ENCODE measurements at places on chromosomes 3 and 15.

DNA sequence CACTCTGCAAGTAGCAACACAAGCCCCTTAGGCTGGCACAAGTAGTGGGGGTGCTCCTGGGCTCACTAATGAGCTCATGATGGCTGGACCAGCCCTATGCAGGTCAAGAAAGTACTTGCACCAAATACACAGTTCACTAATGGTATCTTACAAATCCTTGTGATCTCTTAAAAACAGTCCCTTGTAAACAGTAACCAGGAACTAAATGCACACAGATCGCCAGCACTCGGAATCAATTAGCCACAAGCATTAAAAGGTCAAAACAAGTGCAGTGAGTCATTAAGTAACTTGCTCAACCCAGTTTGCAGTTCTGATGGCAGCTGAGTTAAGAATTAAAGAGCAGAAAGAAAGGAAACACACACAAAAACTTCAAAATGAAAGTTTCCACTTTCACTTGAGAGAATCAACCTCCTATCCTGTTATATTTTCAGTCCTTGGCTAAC, 43.2 kb downstream of the ARHGEF3 start:
- no peak for DNase-seq

- DNase-seq: no peak
Observed at GRCh38 chr15:35771746-35772442, 225.9 kb upstream of the DPH6 start.

- DNase-seq: no peak
Observed at GRCh38 chr3:179853176-179853575, 183.6 kb downstream of the PEX5L start.

GRCh38 chr3:187718802-187719201, 16.4 kb upstream of the RTP2 start:
- no peak for DNase-seq

DNA sequence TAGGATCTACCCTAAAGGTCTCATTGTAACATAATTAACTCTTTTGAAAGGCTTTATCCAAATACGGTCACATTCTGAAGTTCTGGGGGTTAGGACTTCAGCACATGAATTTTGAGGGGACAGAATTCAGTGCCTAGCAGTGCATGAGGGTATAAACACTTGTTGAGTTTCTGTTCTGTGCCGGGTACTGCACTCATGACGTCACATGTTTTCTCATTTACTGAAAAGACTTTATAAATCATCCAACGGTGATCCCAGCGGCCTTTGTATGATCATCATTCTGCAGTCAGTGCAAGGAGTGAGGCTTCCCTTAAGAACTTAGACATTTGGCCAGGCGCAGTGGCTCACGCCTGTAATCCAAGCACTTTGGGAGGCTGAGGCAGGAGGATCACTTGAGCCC, 25.1 kb downstream of the SV2B start:
- no peak for DNase-seq

GRCh38 chr3:58215317-58216025, 4.7 kb upstream of the DNASE1L3 start:
- no peak for DNase-seq

DNA sequence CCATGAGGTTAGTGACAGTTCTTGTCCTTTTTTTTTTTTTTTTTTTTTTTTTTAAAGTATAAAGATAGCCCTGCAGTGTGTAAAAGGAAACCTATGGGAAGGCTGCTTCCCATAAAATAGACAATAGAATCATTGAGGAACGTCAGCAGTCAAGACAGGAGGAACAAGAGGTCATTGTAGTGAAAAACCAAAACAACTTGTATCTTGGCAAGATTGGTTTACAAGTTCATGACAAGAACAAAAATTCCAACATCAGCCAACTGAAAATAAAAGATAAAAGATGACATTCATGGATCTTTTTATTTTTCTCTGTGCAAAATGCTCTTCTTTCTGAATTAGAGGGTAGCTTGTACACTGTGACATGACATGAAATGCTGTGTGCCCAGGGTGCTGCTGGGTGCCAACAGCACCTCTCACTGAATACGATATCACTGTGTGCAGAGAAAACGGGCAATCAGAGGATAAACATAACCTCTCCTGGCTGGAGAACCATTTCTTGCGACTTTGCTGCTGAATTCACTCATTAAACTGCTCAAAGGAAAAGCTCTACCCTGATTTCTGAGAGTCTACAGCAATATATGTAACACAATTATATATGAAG, 30.1 kb upstream of the IP6K2 start:
- no peak for DNase-seq

DNA sequence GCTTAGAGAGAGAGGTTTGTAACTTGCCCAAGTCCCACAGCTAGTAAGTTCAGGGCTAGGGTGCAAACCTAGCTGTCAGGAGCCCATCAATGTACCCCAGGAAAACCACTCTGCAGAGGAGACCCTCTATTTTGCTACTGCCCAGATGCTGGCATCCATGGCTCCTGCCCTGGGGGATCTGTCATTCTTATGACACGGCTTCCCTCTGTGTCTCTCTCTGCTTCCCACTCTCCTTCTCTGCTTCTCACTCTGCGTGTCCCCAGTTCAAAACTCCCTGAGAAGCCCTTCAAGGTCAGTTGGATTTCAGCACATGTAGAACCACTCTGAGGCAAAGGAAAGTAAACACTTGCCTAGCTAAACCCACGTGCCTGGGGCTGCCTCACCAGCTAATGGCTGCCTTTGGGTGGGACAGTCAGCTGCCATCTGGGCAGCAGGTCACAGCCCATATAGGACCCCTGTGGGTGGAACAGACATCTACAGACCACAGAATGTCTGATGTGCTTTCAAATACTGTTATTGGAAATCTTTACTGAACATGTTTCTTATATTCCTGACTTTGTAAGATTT, 29.4 kb upstream of the SLCO2A1 start:
- DNase-seq: no peak

- DNase-seq: no peak
Observed at GRCh38 chr15:84764989-84765388, 16.6 kb downstream of the ZNF592 start.
